ENCODE measurements at places on chromosomes 2 and 18.

- H3K27me3 ChIP-seq = no peaks in the 10 kb centered on the region
- no peak overlapping the region for H3K4me3 ChIP-seq
- DNase-seq = no peak
Observed at GRCh38 chr2:158009399-158009798, 92.3 kb upstream of the UPP2 start.

GRCh38 chr2:127569666-127570065, 34.2 kb downstream of the MYO7B start:
- H3K4me1 ChIP-seq = no peaks in the 10 kb centered on the region
- H3K27me3 ChIP-seq = no peaks in the 10 kb centered on the region
- no peak overlapping the region for H3K4me3 ChIP-seq
- no peaks in the 10 kb centered on the region for H3K36me3 ChIP-seq

- DNase-seq = no peak
- no peaks in the 10 kb centered on the region for H3K36me3 ChIP-seq
- H3K4me1 ChIP-seq = peaks cover 6% of the 10 kb centered on the region
- no peak overlapping the region for H3K4me3 ChIP-seq
- no peak overlapping the region for H3K27ac ChIP-seq
- no peaks in the 10 kb centered on the region for H3K27me3 ChIP-seq
Observed at GRCh38 chr2:39202639-39203369, 41.0 kb downstream of the CDKL4 start.

- H3K27ac ChIP-seq = no peak overlapping the region
- H3K4me3 ChIP-seq = no peak overlapping the region
- H3K4me1 ChIP-seq = peaks cover 1% of the 10 kb centered on the region
- peaks cover 22% of the 10 kb centered on the region for H3K36me3 ChIP-seq
- DNase-seq = peak; percentile 25
- no peaks in the 10 kb centered on the region for H3K27me3 ChIP-seq
Observed at GRCh38 chr2:206164261-206164862, 4.7 kb downstream of the EEF1B2 start.

DNA sequence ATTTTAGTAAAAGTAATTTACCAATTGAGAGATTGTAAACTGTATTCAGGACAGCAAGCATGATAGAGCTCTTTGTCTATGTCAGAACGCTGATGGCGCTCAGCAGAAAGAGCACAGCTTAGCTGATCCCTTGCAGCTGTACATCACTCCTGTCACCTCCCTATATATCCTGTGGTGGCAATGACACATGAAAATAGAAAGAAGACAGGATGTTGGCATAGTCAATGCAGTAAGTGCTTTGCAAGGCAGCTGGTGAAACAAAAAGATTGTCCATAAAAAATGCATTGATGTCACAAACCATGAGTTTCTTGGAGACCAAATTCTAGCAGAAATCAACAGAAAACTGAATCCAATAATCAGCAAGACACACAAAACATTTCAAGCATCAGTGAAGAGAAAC, 221.5 kb downstream of the RIT2 start:
- H3K27me3 ChIP-seq = no peaks in the 10 kb centered on the region
- H3K27ac ChIP-seq = no peak overlapping the region
- DNase-seq = no peak
- no peak overlapping the region for H3K4me3 ChIP-seq
- H3K4me1 ChIP-seq = no peaks in the 10 kb centered on the region
- H3K36me3 ChIP-seq = no peaks in the 10 kb centered on the region

DNA sequence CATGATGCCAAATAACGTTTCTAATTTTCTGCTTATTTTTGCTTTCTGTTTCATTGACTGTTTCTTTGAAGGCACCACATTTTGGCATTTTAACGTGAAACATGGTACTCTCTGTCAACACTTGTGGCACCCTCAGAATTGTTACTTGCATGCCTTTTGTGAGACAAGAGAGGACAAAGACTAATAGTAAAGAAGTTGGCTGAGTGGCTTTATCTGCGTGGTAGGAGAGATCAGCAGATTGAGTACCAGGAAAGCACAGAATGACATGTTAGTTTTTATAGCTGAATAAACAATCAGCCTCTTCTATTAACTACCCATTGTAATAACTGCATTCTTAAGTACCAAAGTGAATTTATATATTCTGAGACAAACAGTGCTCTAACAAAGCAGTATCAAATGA, 8.6 kb downstream of the ZNF638 start:
- H3K36me3 ChIP-seq = no peaks in the 10 kb centered on the region
- no peak overlapping the region for H3K4me3 ChIP-seq
- no peak overlapping the region for H3K27ac ChIP-seq
- DNase-seq = no peak

GRCh38 chr2:108916796-108917421, 72.1 kb downstream of the EDAR start:
- H3K4me1 ChIP-seq = no peaks in the 10 kb centered on the region
- no peak overlapping the region for H3K27ac ChIP-seq
- H3K27me3 ChIP-seq = no peaks in the 10 kb centered on the region
- DNase-seq = no peak
- no peak overlapping the region for H3K4me3 ChIP-seq

GRCh38 chr2:101153077-101153707, 2.0 kb upstream of the TBC1D8 start:
- H3K4me1 ChIP-seq = peaks cover 6% of the 10 kb centered on the region
- H3K27me3 ChIP-seq = no peaks in the 10 kb centered on the region
- H3K27ac ChIP-seq = no peak overlapping the region
- no peak overlapping the region for H3K4me3 ChIP-seq
- no peaks in the 10 kb centered on the region for H3K36me3 ChIP-seq
- no peak for DNase-seq

GRCh38 chr2:43082903-43083677, 143.3 kb downstream of the ZFP36L2 start:
- no peak for DNase-seq
- H3K27ac ChIP-seq = no peak overlapping the region
- peaks cover 6% of the 10 kb centered on the region for H3K4me1 ChIP-seq
- H3K36me3 ChIP-seq = no peaks in the 10 kb centered on the region
- no peak overlapping the region for H3K4me3 ChIP-seq

DNA sequence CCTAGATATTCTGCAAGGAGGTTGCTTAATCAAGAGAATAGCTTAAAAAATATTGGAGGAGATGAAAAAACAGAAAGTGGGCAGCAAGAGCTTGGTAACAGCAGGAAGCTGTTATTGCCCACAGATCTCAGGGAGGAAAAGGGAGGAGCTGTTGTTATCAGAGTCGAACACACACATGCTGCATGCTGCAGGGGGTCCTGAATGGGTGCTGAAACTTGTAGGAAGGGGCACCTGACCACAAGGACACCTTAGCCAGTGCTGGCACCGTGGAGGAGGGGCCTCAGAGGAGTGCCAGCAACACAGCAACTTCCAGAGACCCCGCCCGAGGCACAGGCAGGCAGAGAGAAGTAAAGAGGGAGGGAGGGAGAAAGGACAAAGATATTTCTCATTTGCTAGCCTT, 332.9 kb downstream of the SOCS6 start:
- no peak overlapping the region for H3K4me3 ChIP-seq
- no peaks in the 10 kb centered on the region for H3K4me1 ChIP-seq
- no peaks in the 10 kb centered on the region for H3K27me3 ChIP-seq
- no peaks in the 10 kb centered on the region for H3K36me3 ChIP-seq

DNA sequence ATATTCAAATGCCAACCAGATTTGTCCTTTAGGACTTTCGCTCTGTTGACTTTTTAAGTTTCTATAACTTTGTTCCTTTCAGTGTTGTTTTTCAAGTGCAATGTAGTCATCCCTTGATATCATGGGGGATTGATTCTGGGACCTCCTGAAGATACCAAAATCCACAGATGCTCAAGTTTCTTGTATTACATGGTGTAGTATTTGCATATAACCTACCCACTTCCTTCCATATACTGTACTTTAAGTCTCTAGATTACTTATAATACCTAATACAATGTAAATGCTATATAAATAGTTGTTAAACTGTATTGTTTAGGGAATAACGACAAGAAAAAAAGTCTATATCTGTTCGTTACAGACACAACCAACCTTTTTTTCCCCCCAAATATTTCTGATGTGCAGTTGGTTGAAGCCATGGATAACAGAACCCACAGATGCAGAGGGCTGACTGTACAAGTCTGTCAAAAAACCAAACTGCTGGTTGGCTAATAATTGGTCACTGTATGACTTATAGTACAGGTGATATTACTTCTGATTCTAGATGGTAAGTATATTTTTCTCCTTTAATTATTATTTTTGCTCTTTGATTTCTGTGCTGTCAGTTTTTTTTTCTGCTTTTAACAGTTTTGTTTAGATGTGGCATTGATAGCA, 201.7 kb upstream of the STON1 start:
- peaks cover 1% of the 10 kb centered on the region for H3K4me1 ChIP-seq
- H3K27ac ChIP-seq = no peak overlapping the region
- no peak overlapping the region for H3K4me3 ChIP-seq
- no peaks in the 10 kb centered on the region for H3K27me3 ChIP-seq
- DNase-seq = no peak

DNA sequence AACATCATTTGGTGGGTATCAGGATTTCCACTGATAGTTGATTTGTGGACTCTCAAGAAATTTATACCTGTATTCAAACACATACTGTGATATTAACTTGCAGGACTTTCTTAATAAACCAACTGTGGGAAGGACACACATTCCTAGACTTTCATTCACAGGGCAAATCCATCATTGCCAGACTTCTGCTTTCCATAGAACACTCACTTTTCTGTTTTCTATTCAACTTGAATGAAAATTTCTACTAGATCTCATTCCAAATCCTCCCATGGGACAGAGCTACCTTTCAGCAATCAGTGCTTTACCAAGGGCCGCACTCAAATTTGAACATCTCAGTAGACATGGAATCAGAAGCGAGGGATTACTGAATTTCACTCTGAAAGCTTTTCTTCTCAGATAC, 612.5 kb downstream of the IRS1 start:
- no peak for DNase-seq
- H3K27me3 ChIP-seq = no peaks in the 10 kb centered on the region
- H3K4me3 ChIP-seq = no peak overlapping the region
- peaks cover 3% of the 10 kb centered on the region for H3K4me1 ChIP-seq

DNA sequence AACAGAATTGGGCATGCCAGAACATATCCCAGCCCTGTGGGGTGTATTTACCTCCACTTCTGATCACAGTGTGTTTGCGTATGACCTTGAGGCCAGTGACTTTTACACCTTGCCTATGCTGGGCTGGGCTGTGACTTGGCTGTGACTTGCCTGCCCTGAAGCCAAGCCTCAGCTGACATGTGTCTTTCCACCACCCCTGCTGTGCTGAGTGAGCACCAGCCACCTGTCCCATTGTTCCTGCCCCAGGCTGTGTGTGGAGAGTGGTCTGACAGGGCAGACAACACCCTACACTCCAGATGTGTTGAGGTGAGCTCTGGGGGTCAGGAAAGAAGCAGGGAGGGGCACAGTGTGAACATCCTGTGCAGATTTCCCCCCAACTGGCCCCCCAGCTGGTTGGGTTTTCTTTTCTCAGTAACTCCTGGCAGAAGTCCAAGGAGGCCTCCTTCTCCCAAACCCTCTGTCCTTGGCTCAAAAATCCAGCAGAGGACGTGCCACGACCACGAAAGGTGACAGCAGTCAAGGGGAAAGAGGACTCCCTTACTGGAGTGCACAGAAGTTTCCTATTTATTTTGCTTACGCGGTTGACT, 5.1 kb upstream of the STEAP3 start:
- no peaks in the 10 kb centered on the region for H3K27me3 ChIP-seq
- no peak overlapping the region for H3K4me3 ChIP-seq
- no peak overlapping the region for H3K27ac ChIP-seq
- DNase-seq = no peak
- no peaks in the 10 kb centered on the region for H3K36me3 ChIP-seq

DNA sequence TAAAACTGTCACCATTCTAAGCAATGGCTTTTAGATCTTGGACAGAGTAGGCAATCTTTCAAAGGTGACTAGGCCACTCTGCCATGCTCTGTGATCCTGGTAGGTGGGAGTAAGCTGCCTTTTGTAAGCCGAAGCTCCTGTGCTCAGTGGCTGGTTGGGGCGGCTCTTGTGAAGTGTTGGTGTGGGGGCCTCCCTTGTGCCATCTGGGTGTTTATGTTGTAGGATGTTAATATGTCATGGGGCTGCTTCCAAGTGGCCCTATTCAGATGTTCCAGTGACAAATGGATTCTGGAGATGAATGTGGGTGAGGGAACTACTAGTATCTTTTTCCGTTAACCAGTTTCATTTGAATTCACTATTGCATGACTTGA, 116.8 kb upstream of the SPRED2 start:
- no peak for DNase-seq
- H3K4me1 ChIP-seq = peaks cover 2% of the 10 kb centered on the region
- no peaks in the 10 kb centered on the region for H3K27me3 ChIP-seq

- H3K27me3 ChIP-seq = no peaks in the 10 kb centered on the region
- H3K36me3 ChIP-seq = no peaks in the 10 kb centered on the region
- no peak overlapping the region for H3K4me3 ChIP-seq
- H3K27ac ChIP-seq = no peak overlapping the region
Observed at GRCh38 chr2:152588998-152589397, 128.3 kb downstream of the PRPF40A start.

DNA sequence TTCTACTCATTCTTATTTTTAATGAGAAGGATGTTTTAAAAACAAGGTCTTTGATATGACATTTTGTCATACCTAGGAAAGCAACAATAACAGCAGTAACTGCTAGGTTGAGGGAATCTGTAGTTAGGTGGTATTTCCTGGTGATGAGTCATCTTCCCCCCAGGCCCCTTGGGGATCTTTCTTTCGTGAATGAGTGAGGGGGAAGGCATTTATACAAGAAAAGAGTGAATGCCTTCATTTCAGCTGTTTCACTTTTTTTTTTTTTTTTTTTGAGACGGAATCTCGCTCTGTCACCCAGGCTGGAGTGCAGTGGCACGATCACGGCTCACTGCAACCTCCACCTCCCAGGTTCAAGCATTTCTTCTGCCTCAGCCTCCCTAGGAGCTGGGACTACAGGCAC, 108.6 kb downstream of the MAP4K4 start:
- H3K4me1 ChIP-seq = peaks cover 9% of the 10 kb centered on the region
- H3K27me3 ChIP-seq = no peaks in the 10 kb centered on the region
- DNase-seq = no peak
- no peak overlapping the region for H3K27ac ChIP-seq
- H3K4me3 ChIP-seq = no peak overlapping the region

DNA sequence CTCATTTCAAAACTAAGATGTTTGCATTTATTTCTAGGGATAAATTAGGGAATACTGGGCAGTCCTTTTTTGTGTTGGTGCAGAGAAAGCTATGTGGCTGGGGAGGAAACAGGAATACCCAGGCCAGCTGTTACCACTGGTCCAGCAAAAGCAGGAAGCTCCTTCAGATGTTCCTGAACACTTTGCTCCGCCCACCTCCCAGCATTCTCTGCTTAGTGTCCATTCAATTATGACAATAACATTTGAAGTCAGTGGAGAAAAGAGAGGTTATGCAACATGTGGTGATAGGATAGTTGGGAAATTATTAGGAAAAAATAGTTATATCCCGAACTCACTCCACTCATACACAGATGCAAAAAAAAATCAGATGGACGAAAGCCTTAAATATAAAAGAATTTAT, 22.1 kb upstream of the ARPC2 start:
- DNase-seq = no peak
- H3K36me3 ChIP-seq = no peaks in the 10 kb centered on the region
- no peaks in the 10 kb centered on the region for H3K4me1 ChIP-seq
- no peak overlapping the region for H3K4me3 ChIP-seq

DNA sequence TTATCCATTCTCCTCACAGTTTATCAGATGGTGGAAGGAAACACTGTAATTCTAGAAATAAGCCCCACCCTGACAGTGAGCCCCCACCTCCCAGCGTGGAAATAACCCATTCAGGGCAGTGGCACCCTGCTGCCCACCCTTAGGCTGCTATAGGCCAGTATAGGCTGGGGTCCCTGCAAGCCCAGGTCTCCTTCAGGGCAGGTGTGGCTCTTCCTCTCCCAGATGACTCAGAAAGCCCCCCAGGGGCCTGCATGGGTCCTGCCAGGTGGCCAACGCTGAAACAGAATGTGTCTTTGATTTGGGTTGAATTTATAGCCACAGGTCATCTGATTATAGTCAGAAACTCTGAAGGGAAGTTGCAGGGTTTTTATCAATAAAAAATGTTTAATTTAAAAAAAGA, 136.4 kb downstream of the SH3RF3 start:
- H3K27me3 ChIP-seq = no peaks in the 10 kb centered on the region
- no peaks in the 10 kb centered on the region for H3K4me1 ChIP-seq
- no peak overlapping the region for H3K4me3 ChIP-seq
- no peak overlapping the region for H3K27ac ChIP-seq
- H3K36me3 ChIP-seq = no peaks in the 10 kb centered on the region
